NCI-H2227 treated with DMSO at 0.1 percent for 48 hours (cell line): ENCODE measurements at places on chromosomes 4 and X.

DNA sequence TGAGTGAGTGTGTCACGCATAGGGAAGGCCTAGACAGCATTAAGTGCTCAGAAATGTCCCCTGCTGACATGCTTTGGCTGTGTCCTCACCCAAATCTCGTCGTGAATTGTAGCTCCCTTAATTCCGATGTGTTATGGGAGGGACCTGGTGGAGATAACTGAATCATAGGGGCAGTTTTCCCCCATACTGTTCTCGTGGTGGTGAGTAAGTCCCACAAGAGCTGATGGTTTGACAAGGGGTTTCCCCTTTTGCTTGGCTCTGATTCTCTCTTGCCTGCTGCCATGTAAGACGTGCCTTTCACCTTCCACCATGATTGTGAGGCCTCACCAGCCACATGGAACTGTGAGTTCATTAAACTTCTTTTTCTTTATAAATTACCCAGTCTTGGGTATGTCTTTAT, 78.0 kb downstream of the NSUN7 start:
- no peak for DNase-seq

- no peak for DNase-seq
Observed at GRCh38 chrX:130995439-130995838, 62.7 kb upstream of the ARHGAP36 start.

GRCh38 chrX:41518127-41518840, 71.1 kb downstream of the NYX start:
- DNase-seq: no peak

GRCh38 chrX:136163689-136164088, 16.4 kb downstream of the FHL1 start:
- no peak for DNase-seq

GRCh38 chr4:175419236-175419718, 392.8 kb downstream of the GPM6A start:
- no peak for DNase-seq

GRCh38 chr4:5460106-5460801, 248.1 kb downstream of the EVC2 start:
- DNase-seq: no peak

GRCh38 chr4:134935320-134935719, 733.7 kb upstream of the PABPC4L start:
- DNase-seq: no peak
